ENCODE measurements at places on chromosomes 1 and 21.

GRCh38 chr1:200275415-200275814 lies 134.4 kb downstream of the ZNF281 start:
- no peak for DNase-seq

DNA sequence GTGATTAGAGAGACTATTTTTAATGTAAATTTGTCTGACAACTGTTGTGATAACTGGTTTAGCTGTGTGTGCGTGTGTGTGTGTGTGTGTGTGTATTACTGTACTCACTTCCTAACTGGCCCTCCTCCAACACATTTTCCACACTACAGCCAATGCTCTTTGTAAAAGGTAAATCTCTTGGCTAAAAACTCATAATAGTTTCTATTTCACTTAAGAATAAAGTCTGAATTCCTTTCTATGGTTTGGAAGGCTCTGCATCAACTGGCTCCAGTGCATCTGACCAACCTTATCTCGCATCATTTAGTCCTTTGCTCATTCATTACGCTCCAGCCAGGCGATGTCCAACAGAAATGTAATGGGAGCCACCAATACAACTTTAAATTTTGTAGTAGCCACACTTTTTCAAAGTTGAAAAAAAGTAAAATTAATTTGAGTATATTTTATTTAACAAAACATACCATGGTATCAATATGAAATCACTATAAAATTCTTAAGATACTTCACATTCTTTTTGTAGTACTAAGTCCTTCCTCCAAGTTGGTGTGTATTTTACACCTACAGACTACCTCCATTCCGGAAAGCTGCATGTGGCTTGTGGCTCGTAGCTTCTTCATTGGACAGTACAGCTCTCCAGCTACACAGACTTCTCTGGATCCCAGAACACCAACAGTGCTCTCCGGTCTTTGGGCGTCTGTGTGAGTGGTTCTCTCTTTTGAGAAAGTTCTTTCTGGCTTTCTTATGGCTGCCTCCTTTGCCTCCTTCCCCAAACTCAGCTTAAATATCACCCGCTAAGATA lies 68.9 kb downstream of the NRIP1 start:
- DNase-seq = no peak

DNA sequence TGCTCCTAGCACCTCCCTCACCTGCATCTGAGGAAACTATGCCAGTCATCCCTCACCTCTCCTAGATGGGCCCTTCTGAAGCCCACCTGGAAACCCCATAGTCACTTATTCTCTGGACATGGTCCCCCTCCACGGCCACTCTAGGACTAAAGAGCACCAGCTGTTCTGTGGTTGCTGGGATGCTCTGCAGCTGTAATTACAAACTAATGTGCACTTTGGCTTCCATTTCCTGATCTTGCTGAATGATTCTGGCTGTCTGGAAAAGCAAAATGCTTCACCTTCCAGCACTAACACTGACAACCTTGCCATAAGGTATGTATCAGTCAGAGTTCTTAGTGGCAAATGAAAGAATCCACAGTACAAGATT lies 48.7 kb upstream of the PSEN2 start:
- DNase-seq = no peak

DNA sequence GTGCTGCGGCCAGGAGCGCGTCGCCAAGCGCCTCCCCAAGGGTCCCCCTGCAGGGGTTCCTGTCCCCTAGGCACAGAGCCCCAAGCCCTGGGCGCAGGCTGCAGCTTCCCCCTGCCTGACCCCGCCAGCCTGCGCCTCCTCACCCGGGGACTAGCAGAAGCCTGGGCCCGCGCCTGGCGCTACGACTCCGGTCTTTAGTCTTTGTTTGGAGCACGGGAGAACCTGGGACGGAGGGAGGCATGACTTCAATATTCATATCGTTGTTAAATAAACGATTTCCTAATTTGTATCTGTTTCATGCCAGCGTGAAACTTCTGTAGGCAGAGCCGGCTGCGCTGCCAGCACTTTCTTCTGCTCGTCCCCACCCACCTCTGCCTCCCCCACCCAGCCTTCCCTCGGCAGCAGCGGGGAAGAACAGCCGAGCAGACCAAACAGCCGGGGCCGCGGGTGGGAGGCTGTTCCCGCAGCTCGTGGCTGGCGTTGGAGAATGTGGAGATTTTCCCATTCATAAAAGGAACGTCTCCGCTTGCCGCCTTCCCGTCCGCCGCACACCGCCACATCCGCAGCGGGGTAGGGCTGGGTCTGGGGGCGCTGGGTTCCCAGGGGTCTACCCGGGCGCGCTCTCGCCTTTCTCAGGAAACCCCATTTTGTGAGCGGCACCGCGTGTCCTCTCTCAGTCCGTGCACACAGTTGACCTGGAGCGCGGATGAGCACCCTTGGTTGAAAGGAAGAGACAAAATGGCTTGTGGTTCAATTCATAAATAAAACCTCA lies 777 bp upstream of the TRIM67 start:
- no peak for DNase-seq

DNA sequence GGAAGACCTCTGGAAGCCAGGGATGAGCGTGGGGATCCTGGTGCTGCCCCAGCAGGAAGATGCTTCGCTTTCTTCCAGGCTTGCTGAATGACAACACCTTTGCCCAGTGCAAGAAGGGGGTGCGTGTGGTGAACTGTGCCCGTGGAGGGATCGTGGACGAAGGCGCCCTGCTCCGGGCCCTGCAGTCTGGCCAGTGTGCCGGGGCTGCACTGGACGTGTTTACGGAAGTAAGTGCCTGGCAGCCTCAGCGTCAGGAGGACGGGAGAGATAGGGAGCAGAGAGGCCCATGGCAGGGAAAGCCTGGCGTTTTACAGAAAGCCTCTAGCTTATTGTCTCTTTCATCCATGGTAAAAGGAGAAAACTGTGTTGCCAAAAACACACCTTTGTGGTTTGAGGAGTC lies 23.5 kb downstream of the PHGDH start:
- no peak for DNase-seq

GRCh38 chr1:178659789-178660208 lies 65.2 kb upstream of the RALGPS2 start:
- no peak for DNase-seq

GRCh38 chr1:109786112-109786480 lies 22.4 kb upstream of the EPS8L3 start:
- peak; percentile 19 for DNase-seq

DNA sequence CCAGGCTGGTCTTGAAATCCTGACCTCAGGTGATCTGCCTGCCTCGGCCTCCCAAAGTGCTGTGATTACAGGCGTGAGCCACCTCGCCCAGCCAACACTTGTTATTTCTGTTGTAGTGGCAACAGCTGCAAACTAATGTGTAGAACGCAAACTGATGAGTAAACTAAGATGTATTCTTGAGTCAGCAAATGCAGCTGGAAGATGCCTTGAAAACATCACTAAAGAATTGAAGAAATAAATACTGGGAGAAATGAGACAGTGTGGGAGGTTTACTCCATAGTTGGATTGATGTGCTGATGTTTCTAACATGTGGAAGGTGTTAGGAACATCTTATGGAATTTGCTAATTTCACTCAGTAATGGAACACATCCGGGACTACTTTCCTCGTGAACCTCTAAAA lies 61.3 kb upstream of the KCNE2 start:
- DNase-seq = no peak

DNA sequence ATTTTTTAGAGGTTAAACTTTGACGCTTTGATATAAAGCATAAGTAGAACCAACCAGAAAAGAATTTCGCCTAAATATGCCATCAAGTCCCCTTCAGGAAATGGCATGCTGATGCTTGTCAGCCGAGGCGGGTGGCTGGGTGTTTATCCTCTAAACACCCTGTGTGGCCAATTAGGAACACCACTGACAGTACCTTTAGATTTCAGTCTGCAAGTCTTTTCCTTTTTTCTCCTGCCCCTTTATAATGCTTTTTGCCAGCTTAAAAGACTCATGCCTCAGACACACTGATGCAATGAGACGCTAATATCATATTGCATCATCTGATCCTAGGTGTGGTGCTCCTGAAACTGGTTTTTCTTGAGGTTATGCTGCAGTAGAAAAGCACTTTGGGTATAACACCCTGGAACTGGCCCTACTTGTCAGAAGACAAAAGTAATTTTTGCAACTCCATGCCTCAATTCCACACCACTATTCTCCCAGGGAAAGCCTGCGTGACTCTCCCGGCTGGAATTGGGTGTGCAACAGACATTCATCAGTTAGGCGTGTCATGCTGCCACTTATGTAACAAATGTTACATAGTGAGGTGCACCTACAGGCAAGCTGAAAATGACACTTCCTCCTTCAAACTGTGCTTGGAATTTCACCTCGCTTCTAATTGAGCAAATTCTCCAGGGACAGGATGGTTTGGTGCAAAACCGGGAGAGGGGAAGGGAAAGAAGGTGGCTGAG lies 2.0 kb upstream of the RCC2 start:
- DNase-seq = no peak

- DNase-seq = no peak
Observed at GRCh38 chr1:37793773-37794371, at the start of gene MANEAL. Gene MANEAL, plus strand, starts transcription at chr1:37793847. Its CDS starts 336 bp downstream, at chr1:37794183.

GRCh38 chr1:234656944-234657654 lies 47.1 kb upstream of the IRF2BP2 start:
- DNase-seq = no peak

- DNase-seq = no peak
Observed at GRCh38 chr1:15178571-15179484, 25.3 kb downstream of the TMEM51 start.

DNA sequence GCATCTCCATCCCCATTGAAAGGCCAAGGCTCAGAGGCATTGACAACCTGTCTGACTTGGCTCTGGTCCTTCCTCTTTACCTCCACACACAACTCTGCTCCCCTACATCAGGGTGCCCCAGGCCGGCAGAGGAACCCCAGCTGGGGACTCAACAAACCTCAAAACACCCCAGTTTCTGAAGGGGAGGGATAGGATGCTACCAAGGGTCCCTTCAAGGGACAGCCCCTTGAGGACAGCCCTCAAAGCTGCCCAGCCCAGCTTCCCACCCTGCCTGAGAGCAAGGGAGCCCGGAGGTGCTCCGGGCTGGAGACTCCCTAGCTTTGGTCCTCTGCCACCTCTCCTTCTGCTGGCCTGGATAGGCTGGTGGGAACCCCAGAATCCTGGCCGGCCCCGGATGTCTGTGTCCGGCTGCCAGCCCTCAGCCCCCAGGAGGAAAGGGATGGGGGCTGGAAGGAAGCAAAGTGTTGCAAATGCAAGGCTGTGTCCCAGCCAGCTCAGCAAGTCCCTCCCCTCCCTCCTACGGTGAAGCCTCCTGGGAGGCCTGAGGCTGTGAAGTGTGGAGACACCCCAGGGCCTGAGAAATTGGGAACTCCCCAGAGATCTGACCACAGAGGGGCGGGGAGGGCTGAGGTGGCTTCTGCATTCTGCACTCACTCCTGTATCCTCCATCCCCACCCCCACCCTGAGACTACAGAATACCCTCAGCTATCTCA lies 1.1 kb upstream of the MARCKSL1 start:
- no peak for DNase-seq

- peak; percentile 66 for DNase-seq
Observed at GRCh38 chr1:17437580-17438317, 1.7 kb downstream of the RCC2 start.

GRCh38 chr1:36256558-36257374 lies 32.5 kb downstream of the THRAP3 start:
- no peak for DNase-seq

GRCh38 chr1:12573015-12573825 lies 44.8 kb downstream of the DHRS3 start:
- DNase-seq = no peak

- DNase-seq = no peak
Observed at GRCh38 chr1:219773775-219774174, 154.6 kb downstream of the SLC30A10 start.

DNA sequence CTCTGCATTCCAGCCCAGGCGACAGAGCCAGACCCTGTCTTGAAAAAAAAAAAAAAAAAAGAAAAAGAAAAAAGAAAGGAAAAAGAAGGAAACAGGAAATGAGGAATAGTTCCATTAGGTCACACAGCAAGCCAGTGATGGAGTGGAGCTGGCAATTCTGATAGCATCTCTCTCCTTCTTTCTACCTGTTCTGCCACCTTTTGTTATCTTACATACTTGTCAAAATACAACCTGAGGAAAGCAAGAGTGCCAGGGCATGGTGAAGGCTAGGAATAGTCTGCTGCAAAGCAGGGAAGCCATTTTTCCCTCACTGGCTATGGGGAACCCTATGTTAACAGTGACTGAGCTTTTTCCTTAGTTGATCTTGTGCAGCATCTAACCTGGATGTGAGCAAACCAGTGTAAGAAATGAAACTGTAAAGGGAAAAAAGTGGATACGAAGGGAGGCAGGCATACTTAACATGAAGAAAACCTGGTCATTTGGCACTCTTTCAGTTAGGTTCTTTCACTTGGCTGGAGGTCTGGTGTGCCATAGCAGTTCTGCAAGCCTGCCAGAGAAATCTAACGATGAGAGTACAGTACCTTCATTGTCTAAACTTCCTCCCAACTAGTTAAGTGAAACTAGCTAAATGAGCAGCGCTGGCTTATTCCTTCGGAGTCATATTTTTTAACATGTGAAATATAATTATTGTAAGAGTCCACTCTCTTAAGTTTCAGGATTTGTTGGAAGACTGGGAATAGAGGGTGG lies 17.9 kb upstream of the THEM5 start:
- DNase-seq = no peak

- no peak for DNase-seq
Observed at GRCh38 chr1:86696522-86696921, 7.9 kb upstream of the SH3GLB1 start.

- DNase-seq = no peak
Observed at GRCh38 chr1:245247356-245247755, 92.6 kb downstream of the KIF26B start.

- DNase-seq = no peak
Observed at GRCh38 chr1:175888996-175889395, 145.6 kb upstream of the TNR start.

- no peak for DNase-seq
Observed at GRCh38 chr1:22141554-22142314, 1.2 kb downstream of the WNT4 start.

DNA sequence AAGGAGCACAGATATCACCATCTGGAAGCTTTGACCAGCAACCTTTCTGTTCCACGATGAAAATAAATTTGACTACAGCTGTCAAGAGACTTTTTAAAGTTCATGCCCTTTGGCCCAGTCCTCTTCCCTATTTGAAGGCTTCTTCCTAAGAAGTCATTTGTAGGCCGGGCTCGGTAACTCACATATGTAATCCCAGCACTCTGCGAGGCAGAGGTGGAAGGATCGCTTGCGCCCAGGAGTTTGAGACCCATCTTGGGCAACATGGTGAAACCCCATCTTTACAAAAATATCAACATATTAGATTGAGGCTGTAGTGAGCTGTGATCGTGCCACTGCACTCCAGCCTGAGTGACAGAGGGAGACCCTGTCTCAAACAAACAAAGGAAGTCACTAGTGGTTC lies 58.3 kb upstream of the IFFO2 start:
- DNase-seq = no peak

DNA sequence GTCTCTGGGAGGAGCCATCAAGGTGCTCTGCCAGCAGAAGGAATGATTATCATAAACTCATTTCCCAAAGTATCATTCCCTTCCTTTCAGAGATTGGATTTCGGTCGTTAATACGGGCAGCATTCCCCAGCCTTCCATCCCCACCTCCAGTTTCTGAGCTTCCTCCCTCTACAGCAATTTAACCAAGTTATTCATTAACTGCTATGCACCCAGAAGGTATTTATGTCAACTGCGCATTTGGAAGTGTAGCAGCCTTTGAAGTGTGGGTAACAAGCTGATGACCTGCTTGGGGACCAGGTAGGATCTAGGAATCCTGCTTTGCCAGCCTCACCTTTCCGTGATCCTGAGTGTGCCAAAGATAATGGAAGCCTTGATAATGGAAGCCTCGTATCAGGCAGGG lies 172.4 kb upstream of the IGSF21 start:
- DNase-seq = no peak

GRCh38 chr1:155196103-155196892 lies 11.4 kb downstream of the THBS3 start:
- peak; percentile 64 for DNase-seq
